ENCODE measurements at places on chromosomes 16 and 17.

- DNase-seq: no peak
Observed at GRCh38 chr17:18851201-18851600, 6.7 kb upstream of the PRPSAP2 start.

- DNase-seq: no peak
Observed at GRCh38 chr16:56094231-56094630, 97.1 kb upstream of the GNAO1 start.

- DNase-seq: peak; percentile 61
Observed at GRCh38 chr17:79838522-79839274, 542 bp downstream of the CBX4 start.

GRCh38 chr17:17408236-17408794 is 68.5 kb upstream of the MED9 start:
- DNase-seq: peak; percentile 78

GRCh38 chr17:69335058-69335457 is 8.1 kb upstream of the ABCA5 start:
- DNase-seq: peak; percentile 39

DNA sequence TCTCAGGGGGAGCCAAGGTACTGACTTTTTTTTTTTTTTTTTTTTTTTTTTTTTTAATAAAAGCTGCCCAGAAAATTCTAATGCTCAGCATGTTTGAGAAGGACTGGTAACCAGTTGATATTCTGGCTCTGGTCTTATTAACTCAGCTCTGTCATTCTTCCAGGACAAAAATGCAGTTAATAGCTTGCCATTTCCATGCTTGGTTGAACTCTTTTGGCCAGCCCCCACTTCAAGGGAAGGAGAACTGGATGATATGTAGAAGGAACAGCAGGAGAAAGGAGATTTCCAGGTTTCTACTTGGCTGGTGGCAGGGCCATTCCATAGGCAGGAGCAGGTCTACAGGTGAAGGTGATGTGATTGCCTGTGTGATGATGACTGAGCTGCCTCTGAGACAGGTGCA is 59.2 kb upstream of the TANC2 start:
- DNase-seq: no peak

DNA sequence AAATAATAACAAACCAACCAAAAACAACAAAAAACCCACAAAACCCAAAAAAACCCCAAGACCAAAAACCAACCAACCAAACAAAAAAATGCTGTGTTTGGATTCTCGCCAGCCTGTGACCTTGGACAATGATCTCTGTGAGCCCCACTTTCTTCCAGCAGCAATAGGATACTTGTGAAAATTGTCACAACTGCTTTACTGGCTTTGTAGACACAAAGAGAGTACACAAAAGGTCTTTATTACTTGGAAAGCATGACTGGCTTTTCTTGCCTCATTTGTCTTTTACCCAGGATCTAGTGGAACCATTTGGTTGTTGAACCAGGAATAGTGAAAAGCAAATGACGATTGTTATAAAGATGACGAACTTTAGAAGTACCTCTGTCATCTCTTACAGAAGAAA is 256.6 kb downstream of the UTP18 start:
- DNase-seq: no peak

- DNase-seq: no peak
Observed at GRCh38 chr16:12580809-12581208, 222.9 kb downstream of the CPPED1 start.
